LoVo (cell line): ENCODE measurements at places on chromosomes 4 and X.
A peak's percentile ranks its signal among the peaks of the same experiment; 100 is the strongest.

DNA sequence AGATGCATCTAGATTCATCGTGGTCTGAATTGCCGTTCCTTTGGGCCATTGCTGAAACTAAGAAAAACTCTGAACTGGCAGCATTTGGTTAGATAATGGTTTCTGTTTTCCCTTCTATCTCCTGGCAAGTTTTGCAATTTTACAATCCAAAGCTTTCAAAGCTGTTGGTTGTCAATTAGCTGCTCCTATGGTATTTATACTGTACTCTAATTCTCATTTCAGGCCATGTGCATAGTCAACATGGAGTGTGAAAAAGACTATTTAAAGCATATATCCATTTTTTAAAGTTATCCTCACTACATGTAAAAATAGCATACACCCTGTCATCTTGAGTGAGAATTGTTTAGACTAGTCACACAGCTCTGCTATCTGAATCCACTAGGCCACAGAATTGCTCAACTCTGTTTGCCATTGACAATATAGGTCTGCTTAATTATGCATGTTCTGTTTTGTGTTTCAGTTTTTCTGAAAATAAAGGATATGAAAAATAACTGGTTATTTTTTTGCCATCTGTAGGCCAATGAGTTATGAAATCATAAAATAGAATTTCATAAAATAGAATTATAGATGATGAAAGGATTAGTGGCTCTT is 27.7 kb upstream of the TEC start:
- no peak for DNase-seq

GRCh38 chr4:126346654-126347053 is 1031.9 kb downstream of the FAT4 start:
- no peak for DNase-seq

DNA sequence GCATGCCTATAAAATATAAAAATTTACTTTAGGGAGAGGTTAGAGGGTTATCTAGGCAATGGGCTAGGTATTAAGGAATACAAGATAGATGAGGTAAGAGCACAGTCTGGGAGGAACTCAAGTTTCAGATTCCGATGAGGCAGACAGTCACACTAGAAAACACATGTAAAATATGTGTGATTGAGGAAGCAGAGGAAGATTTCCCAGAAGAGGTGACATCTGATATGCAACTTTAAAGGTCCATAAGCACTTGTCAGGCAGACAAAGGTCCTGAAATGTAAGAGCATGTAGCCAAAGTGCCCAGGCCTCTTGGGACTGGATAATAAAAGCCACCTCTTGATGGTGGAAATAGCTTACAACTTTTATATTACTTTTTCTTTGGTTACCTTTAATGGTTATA is 81.1 kb upstream of the AADAT start:
- DNase-seq = no peak

DNA sequence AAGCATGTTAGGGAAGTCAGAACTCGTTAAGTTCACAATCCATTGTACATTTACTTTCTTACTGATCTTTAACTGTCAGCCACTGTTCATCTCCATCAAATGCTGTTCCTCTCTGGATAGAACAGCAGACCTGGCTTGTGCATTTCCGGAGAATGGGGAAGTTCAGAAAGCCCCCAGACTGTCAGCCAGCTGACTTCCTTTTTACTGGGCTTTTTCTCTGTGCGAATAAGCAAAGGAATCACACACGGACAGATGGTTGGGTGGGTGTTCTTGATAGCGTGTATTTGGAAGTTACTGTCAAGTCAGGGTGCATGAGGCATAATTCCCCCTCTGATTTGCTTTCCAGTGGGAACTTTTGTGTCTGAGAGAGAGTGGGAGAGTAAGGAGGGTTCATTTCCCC is 56.8 kb downstream of the TSPAN7 start:
- no peak for DNase-seq

DNA sequence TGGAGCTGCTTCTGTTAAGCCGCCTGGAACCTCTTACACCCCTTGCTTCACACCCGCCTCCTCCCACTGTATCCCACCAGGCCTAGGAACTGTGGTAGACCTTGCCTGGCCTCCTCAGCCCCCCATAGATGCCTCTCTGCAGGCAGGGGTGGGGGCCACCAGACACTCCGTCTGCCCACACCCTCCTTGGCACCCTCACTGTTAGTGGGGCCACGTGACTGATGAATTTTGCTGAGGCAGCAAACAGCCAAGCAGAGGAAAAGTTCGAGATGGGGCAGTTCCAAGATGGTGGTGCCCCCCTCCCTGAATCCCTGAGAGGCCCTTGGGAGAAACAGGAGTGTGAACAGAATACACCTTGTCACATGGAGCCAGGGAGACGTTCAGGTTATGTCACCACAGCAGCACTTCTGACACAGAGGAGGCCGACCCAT is 41.2 kb upstream of the C4orf50 start:
- DNase-seq = no peak

DNA sequence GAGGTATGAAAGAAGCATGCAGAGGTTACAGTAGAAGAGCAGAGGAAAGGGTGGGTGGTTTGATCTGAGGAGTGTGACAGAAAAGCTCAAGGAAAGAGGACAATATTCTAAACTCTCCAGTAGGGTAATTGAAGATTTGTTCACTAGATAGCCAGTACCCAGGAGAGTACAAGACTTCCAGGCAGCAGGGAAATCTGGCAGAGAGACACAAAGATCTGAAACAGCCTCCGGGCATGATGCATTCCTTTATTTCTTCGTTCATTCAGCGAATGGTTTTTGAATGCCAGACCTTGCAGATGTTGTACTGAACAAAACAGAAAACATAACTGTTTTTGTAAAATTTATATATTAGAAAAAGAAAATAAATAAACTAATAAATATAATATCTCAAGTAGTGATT is 766.6 kb downstream of the FAT4 start:
- no peak for DNase-seq

DNA sequence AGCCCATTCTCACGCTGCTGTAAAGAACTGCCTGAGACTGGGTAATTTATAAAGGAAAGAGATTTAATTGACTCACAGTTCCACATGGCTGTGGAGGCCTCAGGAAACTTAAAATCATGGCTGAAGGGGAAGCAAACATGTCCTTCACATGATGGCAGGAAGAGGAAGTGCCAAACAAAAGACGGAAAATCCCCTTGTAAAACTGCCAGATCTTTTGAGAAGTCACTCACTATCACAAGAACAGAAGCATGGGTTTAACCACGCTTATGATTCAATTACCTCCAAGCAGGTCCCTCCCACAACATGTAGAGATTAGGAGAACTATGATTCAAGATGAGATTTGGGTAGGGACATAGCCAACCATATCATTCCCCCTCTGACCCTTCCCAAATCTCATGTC is 335.5 kb downstream of the IL15 start:
- DNase-seq = no peak

GRCh38 chr4:13921805-13922204 is 294.3 kb upstream of the BOD1L1 start:
- DNase-seq = no peak

- DNase-seq = no peak
Observed at GRCh38 chr4:2402048-2402842, 16.2 kb downstream of the ZFYVE28 start.

GRCh38 chr4:1749370-1749769 is 28.0 kb downstream of the TACC3 start:
- DNase-seq = no peak

- no peak for DNase-seq
Observed at GRCh38 chr4:52716364-52717151, 34.7 kb downstream of the ERVMER34-1 start.

GRCh38 chrX:111308039-111308438 is 37.8 kb upstream of the CAPN6 start:
- DNase-seq = no peak

GRCh38 chr4:75235359-75235951 is 278.7 kb downstream of the RCHY1 start:
- DNase-seq = no peak

DNA sequence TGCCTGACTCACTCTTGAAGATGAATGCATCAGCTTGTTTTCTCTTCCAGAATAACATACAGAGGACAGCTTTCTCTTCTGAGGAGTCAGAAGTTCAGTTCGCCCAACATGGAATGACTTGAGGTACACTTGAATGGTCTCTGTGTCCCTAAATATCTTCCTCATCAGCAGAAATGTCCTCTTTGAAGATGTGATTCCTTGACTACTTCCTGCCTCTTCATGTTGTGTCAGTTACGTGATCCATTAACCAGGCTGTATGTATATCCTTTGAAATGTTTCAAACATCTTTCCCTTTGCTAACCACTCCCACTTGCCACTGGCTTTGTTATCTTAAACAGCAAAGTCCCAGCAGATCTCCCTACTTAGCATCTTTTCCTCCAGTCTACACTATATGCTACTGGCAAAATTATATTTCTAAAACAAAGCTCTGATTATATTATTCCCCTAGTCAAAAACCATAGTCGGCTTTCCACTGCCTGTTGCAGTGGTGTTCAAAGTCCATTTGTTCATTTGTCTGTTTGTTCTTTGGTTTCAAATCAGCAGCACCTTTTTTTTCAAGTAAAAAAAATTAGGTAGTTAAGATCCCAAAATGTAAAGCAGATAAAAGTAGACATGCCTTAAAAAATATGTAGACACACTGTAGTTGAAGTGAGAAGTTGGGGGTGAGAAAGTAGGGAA is 82.1 kb upstream of the PAK3 start:
- no peak for DNase-seq

- DNase-seq = no peak
Observed at GRCh38 chrX:69555481-69556041, 51.4 kb downstream of the NALF2 start.

DNA sequence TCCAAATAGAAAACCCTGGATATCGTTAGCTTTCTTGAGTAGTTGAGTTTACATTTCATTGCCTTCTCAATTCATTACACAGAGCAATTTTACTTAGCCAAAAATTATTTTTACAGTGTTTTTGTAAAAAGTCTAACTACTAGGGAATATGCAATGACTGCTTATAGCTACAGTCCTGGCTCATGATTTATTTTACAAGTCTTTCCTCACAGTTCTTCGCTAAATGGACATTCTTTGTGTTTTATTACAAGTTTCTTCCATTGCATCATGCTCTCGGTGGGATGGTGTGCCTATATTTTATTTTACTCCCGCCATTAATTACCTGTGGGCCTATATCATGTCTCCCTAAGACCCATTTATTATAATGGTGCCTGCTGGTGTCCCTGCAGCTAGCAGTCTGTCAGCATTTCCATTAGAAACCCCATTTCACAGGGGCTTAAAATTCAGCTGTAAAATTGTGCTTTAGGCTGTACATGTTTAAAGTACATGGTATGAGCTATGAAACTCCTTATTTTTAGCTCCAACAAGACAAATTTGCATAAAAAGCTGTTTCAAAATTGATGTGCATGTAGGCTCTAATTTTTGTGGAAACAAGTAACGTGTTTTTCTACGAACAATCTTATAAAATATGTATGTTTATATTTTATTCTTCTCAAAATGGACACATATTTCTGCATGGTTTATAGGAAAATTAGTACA is 227.4 kb downstream of the SLC7A11 start:
- no peak for DNase-seq

- peak; percentile 41 for DNase-seq
Observed at GRCh38 chr4:164204434-164204833, 549.5 kb upstream of the SMIM31 start.

DNA sequence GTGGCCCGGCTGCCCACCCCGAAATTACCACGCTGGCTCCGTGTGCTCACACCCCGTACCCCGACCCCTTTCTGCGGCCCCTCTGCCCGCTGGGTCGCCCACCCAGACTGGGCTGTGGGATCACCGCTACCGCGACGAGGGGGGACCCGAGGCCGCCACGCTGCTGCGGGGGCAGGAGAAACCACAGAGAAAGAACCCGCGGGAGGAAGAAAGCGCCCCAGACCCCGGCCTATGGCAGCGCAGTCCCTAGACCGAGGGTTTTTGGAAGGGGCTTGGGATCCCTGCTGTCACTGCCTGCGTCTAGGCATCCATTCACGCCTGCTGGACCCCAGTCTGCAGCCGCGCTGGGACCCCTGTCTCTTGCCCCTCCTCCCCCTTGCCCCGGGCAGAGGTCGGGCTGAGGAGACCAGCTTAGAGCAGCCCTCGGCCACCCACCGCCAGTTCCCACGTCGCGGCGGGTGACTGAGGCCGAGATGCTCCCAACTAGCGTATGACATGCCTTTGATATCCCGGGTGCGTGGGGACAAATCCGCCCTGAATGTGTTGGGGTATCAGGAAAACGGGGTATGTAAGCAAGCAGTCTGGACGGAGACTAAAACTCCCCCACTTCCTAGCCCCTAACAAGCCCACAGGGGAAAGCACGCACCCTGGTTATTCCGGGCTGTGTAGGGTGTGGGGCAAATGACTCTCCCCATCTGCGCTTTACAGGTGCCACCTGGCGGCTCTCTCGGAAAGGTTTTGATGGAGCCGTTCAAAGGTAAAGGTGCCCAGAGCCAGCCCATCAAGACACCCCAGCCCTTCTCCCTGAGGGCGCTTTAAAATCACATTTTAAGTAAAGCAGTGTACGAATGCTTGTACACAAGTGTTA is 862 bp upstream of the INPP4B start:
- DNase-seq = peak; percentile 55
